ENCODE measurements at places on chromosomes 2 and 18. TPM values are rescaled to one million over a fixed set of nuclear protein-coding genes. Genes with fewer than 3 reads are reported as not detected.

ALPG gene
- total RNA-seq = not detected

ADAM23 gene
- 3.1 TPM for total RNA-seq

CAPN13 gene
- total RNA-seq = 0.30 TPM

DNA sequence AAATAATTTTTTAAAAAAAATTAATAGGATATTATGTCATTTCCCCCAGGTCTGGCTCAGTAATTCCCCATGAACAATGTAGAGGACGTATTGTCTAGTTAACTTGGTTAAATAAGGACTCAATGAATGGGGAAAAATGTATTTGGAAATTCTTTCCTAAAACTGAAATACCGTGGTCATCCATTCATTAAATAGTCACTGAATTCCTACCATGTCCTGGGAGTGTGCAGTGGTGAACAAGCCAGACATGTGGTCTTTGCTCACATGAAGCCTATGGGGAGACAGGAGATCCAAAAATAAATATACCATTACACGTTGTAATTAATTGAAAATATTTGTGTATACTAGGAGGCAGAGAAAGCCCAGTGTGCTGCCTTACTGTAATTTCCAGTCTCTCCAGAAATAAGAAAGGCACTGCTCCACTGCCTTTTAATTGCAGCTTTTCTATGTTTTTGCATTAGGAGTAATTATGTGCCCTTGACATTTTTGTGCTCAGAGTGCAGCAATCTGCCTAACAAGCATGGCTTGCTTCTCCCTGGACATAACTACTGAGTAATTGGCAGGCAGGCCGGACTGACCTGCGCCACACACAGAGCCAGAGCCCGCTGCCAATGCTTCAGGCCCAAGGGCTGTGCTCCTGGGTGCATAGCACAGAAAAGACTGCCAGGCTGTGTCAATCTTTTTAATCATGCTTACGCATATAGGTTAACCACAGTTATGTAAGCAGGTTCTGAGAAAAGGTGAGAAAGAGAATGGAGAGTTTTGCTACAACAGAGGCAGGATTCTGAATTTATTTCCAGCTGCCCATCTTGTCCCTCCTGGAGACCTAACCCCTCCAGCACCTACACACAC lies 22.2 kb upstream of the TTC39C start:
- no peak for DNase-seq

GRCh38 chr2:119283873-119284331 lies 60.3 kb downstream of the STEAP3 start:
- DNase-seq = no peak

GRCh38 chr2:11677136-11678055 lies 7.4 kb upstream of the NTSR2 start:
- no peak for DNase-seq

- no peak for DNase-seq
These were observed 46.1 kb upstream of the PLB1 start for GRCh38 chr2:28449488-28450395.

- peak; percentile 21 for DNase-seq
These were observed 18.1 kb downstream of the ABHD3 start for GRCh38 chr18:21686282-21687105.

DNA sequence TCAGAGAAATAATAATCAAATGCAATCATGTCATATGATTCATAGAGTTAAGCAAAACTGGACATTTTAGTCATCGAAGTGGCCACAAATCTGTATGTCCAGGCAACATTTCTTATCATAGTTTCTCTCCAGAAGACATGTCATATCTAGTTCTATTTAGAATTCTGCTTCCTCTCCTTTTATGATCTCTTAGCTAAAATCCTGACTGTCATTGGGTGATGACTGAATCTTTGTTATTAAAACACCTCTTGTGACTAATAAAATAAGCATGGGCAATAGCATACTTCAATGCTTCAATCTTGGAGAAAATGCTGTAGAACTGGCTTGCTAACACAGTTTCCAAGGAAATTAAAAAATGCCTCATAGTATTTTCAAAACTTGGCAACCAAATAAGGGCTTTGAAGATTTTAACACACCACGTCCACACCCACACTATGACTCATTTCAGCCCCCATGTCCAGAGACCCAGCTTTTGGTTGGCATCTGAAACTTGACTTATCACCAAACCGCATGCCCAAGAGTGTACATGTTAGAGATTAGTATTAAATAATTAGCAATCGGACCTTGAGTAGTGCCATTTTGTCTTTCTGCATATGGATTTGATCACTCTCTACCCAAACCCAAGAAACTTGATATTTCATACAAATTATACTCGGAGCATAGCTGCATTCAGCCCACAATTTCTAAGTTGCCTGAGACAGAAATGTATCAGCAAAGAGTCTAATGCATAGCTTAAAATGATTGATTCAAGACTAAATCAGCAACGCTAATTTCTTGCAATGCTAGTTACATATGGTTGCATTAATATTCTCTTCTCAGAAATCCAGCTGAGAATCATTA lies 106.5 kb upstream of the ETAA1 start:
- DNase-seq = peak; percentile 24

- no peak for DNase-seq
These were observed 72.1 kb upstream of the PARD3B start for GRCh38 chr2:204473224-204473623.

DNA sequence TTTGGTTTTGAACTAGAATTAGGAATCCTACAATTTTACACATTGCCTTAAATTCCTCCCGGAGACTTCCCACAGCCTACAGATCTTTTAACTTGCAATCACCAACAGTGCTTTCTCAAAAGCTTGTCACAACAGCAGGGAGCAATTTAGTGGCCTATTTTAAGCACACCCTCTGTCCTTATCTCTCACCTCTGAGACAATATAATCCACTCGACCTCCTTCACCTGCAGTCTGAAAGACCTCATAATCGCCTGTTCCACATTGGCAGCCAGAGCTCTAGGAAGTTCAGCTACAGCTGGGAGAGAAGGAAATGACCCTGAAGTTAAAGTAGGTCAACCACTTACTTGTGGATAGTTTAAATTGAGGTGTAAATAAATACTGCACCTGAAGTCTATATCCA lies 249.7 kb upstream of the DLGAP1 start:
- DNase-seq = no peak

GRCh38 chr2:96114546-96114902 lies 1.8 kb downstream of the ADRA2B start:
- DNase-seq = no peak

GRCh38 chr2:73970850-73971471 lies 13.7 kb upstream of the TET3 start:
- no peak for DNase-seq

DNA sequence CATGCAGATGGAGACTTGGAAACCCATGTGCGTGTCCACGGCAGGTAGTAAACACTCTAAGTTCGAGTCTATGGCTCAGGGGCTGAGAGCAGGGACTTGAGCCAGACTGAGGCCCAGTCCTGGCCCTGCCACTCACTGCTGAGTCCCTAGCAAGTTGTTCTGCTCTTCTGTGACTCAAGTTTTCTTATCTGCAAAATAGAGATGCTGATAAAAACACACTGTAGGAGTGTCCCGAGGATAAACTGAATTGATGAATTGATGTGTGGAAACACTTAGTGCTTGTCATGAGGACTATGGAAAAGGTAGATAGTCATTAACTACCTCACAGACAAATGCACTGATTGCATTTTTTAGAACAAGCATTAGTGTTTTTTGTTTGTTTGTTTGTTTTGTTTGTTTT lies 73.2 kb downstream of the BOLA3 start:
- no peak for DNase-seq

DNA sequence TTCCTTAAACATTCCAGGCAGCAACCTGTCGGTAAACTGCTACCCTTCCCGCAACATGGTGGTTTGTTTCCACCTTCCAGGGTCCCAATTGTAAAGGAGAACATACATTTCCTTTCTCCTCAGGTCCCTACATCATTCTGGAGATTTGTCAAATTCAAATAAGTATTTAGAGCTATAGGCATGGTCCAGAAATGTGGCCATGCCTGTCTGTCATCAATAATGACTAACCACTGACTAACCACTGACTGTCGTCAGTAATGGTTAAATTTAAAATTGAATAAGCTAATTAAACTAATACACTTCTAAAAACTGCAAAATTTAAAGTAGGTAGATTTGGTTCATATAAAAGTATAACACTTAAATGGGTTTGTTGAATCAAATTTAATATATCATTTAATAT lies 984.0 kb upstream of the SLC39A10 start:
- no peak for DNase-seq

SPATA3 gene
- total RNA-seq = not detected

DNA sequence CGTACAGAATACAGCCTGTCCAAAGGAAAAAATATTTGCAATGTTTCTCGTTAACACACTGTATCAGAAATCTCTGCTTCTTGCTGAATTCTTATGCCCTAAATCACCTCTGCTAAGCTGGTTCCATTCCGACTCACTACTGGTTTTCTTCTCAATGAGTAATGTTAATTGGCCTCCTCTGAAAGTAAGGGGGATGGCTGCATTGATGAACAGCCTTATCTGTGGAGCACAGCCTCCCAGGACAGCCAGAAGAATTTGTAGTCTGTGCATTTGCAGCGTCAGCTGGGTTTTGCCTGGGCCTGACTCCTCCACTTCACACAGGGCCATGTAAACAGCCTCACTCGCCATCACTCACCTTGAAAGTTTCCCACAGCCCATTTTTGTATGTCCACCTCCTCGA lies 127.7 kb downstream of the RNF152 start:
- no peak for DNase-seq

FRZB gene
- total RNA-seq = 8.1 TPM

DNA sequence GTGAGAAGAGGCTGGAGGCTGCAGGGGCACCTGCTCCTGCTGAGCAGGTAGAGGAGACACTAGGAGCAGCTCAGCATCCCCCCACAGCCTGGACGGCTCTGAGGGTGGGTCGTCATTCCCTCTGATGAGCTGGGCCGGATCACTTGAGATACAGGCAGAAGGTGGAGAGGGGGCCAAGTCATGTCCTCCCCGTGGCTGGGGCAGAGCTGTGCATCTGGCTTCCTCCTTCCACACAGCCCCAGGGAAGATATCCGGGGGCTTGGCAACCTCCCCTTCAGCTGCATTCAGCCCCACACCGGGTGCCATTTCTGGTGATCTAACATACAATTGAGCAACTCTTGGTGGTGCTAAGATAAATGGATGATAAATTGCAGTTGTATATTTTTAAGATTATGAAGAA lies 236.9 kb downstream of the LDLRAD4 start:
- DNase-seq = no peak

DNA sequence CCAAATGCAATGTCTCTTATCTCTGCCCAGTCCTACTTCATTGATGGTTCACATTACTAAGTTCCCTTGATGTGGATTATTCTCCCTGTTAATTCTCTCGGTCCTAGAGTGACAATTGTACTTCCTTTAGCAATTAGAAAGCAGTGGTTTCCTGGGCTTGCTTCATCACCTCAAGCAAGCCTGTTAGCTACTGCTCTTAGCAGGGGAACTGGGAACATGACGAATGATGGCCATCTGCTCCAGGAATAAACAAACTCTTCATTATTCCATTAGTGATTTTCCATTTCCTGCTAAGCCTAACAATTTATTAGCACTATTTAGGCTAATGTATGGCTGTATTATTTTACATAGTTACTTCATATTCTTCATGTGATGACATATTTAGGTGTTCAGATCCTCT lies 331.8 kb downstream of the MTX2 start:
- no peak for DNase-seq

- no peak for DNase-seq
These were observed 142.9 kb downstream of the PKP4 start for GRCh38 chr2:158599609-158600008.

RAB17 gene
- 0.59 TPM for total RNA-seq

All from skin of body (tissue), 3 donors.